ENCODE measurements at places on chromosomes 4 and X.

- no peak for DNase-seq
Observed at GRCh38 chrX:138885886-138886285, 174.4 kb upstream of the FGF13 start.

DNA sequence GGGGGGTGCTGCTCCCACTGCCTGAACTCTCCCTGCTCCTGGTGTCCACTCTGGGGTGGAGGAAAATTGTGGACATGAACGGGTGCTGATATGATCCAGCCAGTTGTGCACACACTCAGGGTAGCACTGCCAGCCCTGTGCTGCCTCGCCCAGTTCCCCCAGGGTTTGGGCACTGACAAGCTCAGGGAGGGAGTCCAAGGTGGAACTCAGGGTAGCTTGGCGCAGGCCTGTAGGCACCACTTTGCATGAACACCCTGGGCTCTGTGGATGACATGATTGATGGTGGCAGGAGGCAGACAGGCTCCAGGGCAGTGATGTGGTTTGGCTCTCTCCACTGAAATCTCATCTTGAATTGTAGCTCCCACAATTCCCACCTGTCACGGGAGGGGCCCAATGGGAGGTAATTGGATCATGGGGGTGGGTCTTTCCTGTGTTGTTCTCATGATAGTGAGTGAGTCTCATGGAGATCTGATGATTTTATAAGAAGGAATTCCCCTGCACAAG, 572.0 kb upstream of the PABPC4L start:
- DNase-seq, result no peak

- DNase-seq, result no peak
Observed at GRCh38 chr4:71262161-71262560, 76.7 kb upstream of the SLC4A4 start.

GRCh38 chr4:142383354-142383753, 462.7 kb downstream of the INPP4B start:
- DNase-seq, result no peak

DNA sequence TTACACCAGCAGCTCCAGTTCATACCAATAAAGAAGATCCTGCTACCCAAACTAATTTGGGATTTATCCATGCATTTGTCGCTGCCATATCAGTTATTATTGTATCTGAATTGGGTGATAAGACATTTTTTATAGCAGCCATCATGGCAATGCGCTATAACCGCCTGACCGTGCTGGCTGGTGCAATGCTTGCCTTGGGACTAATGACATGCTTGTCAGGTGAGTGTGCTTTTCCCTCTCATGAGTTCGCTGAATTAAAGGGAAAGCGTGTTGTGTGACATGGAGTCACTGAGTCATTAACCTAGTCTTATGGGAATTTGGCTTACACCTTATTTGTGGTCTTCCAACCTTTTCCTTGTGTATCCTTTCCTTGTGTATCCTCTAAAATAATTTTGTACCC, 15.9 kb downstream of the TMEM165 start:
- no peak for DNase-seq

DNA sequence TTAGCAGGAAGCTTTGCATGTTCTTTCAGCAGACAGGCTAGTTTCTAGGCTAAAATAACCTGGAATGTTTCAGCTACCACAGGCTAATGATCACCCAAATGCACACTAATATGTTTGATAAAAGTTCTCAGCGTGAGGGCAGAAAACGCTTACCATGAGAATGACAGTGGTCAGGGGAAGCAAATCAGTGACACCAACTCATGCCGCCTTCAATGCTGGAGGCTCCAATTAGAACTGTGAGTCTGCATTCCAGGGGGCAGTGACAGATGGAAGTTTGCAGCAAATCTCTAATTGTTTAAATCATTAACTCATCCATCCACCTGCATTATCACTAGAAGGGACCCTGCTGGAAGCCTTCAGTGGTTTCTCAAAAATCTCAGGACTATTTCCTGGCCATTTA, 43.2 kb downstream of the ANOS1 start:
- DNase-seq, result no peak

- no peak for DNase-seq
Observed at GRCh38 chrX:18543738-18544137, 118.3 kb downstream of the CDKL5 start.

- DNase-seq, result no peak
Observed at GRCh38 chrX:23742174-23742696, 841 bp downstream of the ACOT9 start.

GRCh38 chrX:91434351-91435168, at the start of gene PABPC5:
Gene PABPC5, plus strand, starts transcription at chrX:91434839. Its CDS starts 739 bp downstream, at chrX:91435578.
- peak; percentile 91 for DNase-seq

- DNase-seq, result no peak
Observed at GRCh38 chrX:38206036-38206435, 14.6 kb downstream of the SRPX start.

DNA sequence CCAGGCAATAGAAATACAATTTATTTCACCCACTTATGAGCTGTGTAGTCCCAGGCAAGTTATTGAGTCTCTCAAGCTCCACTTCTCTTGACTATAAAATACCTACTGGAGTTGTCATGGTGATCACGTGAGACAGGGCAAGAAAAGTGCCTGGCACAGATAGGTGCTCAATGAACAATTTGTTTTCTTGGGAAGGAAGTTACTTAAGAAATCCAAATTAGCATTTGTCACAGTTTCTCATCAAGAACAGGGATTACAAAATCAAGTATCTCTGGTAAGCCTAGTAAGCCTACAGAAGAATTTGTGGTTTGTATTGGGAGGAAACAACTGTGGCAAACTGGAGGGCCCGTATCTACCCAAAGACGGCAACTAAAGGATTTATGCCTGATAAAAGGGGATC, 37.5 kb upstream of the RASGEF1B start:
- DNase-seq, result no peak

DNA sequence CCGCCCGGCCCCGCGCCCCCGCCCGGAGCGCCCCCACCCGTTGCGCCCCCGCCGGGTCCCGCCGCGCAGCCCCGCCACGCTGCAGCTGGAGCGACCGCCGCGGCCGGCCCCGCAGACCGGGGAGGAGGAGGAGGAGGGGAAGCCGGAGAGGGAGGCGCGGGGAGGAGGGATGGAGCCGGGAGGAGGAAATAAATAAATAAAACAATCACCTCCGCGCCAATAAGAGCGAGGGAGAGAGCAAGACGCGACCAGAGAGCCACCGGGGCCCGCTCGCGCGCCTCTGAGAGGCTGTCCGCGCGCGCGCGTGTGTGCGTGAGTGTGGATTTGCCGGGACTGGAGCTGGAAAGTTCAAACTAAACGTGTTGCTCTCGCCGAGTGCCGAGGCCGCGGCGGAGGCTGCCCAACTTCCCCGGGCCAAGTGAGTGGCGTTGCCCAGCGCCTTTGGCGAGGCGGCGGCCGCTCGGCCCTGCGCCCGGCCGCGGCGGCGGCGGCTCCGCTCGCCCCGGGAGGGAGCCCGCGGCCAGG, 2184.4 kb upstream of the TENM3 start:
- DNase-seq, result no peak

DNA sequence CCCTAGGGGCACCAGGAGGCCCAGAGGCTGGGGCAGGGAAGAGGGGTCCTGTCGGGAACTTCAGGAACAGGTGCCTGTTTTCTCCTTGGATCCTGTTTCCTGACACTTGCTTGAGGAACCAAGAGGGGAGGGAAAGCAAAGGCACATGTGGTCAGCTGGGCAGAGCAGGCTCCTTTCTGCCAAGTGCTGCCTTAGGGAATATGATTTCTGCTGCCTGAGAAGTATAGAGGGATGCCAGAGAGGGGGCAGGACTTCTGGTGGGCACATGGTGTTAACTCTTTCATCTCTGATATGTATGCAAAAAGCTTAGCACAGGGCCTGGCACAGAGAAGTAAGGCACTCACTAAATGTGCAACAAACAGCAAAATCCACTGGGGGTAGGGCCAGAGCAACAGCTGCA, 51.2 kb upstream of the PJA1 start:
- no peak for DNase-seq

DNA sequence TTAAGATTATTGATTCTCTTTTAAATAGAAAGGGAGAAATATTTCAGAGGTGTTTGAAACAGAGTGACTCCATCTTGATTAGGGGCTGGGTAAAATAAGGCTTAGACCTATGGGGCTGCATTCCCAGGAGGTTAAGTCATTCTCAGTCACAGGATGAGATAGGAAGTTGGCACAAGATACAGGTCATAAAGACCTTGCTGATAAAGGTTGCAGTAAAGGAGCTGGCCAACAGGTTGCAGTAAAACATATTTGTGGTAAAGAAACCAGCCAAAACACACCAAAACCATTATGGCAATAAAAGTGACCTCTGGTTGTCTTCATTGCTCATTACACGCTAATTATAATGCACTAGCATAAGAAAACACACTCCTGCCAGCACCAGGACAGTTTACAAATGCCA, 165.0 kb downstream of the SPIN4 start:
- DNase-seq, result no peak

GRCh38 chr4:189060104-189060503, 880.6 kb upstream of the FRG1 start:
- DNase-seq, result no peak

GRCh38 chrX:17703201-17703600, 34.1 kb upstream of the SCML1 start:
- DNase-seq, result no peak

- no peak for DNase-seq
Observed at GRCh38 chr4:152050106-152050505, 289.3 kb upstream of the GATB start.

DNA sequence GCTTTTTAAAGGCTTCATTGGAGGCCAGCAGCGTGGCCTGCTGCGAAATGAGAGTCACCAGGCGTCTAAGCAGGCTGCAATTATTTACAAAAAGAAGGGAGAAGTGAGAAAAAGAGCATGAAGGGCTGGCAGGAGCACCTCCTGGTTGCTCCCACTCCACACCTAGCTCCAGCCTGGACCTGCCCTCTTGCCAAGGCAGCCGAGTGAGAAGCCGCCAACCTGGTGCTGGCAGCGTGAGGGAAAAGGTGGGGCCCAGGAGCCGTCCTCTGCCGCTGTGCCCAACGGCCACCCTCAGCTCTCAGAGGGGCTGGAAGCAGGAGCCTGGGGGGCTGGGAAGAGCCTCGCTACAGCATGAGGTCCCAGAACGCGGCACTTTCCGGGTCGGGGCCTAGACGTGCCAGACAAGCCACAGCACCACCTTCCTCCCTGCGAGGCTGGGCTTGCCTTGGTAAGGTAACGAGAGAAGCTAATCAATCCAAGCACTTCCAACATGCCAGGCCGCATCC, 16.3 kb downstream of the SLC6A8 start:
- no peak for DNase-seq

DNA sequence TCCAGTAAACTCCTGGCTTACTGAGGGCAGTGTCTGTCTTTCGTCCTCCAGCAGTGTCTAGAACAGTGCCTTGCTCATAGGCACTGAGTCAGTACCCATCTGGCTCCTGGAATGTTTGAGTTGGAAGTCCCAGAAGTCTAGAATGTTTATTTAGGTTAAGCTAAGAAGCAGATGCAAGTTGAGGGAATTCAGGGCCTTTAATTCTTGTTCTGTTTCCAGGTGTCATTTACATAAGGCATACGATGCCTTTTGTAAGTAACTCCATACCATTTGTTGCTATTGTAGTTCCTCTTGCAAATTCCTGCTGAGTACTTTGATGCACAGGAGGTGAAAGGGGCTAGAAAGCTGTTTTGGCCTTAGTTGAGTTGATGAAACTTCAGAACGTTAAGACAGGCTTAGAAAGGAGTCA, 22.2 kb downstream of the ARHGAP10 start:
- no peak for DNase-seq

DNA sequence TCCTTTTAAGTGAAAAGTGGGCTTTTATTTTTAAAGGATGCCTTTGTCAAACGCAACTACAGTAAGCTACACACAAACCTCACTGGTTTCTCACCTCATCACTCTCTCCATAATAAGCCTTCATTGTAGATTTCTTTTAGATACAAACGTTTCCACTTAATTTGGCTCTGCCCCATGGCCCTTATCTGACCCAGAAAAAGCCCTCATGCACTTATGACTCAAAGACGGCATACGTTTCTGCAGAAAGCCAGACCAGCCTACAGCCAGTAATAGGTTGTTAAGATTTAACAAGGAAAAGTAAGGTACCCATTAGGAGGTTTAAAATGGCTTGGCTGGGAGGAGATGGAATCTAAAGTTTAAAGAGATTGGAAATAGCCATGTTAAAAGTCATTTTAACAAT, 914.6 kb upstream of the INTU start:
- no peak for DNase-seq

DNA sequence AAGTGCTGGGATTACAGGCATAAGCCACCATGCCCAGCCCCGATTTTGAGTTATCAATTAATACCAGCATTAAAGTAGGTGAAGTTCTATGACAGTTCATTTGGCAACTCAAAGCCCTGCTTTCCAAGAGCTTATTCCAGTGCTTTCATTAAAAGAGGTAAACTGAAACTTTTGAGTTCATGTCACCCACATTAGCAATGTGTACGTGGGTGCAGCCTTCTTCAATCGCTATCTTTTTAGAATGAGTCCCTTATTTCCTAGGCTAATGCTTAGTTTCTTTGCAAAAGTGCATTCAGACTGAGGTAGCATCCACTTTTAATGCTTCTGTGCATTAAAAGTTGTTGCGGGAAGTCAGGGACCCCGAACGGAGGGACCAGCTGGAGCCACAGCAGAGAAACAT, 26.1 kb upstream of the MTNR1A start:
- DNase-seq, result no peak

DNA sequence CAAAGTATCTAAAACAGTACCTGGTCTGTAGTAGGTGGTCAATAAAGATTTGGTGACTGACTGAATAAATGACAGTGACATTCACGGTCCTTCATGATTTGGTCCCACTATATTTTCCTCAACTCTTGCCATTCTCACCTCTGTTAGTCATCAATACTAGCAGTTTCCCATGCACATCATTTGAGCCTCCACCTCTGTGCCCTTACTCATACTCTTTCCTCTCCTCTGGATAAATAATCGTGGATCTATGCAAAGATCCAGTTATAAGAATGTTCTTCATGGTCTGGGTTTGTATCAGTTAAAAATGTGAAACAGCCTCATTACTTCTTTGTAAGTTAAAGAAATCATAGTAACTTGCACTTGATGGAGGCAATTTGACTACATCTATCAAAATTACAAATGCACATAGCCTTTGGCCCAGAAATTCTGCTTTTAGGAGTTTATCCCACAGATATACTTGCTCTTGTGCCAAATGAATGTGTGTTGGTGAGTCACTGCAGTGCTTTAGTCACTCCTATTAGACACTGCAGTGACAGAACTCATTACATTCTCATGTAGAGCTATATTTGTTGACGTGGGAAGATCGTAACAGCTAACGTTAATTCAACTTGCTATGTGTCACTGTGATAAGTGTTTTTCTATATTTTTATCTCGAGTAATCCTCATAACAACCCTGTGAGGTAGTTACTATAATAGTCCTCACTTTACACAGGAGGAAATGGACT, 121.9 kb upstream of the SMIM10 start:
- no peak for DNase-seq

- DNase-seq, result no peak
Observed at GRCh38 chr4:71453531-71453930, 114.7 kb downstream of the SLC4A4 start.

Data from mesenteric fat pad (tissue), 1 donor.